ENCODE measurements at places on chromosomes 11 and 22. TPM values are rescaled to one million over a fixed set of nuclear protein-coding genes. Genes with fewer than 3 reads are reported as not detected.

LRP4 gene
- polyA plus RNA-seq, result 29.5 TPM

GPHA2 gene
- 1.6 TPM for polyA plus RNA-seq

GRM5 gene
- 0.19 TPM for polyA plus RNA-seq

P2RY2 gene
- 0.58 TPM for polyA plus RNA-seq

OR52I1 gene
- not detected for polyA plus RNA-seq

EXPH5 gene
- 3.7 TPM for polyA plus RNA-seq
